SHP77 (cell line): ENCODE measurements at places on chromosomes 7 and 10.

GRCh38 chr10:73871295-73872189 lies 2.8 kb downstream of the CAMK2G start:
- DNase-seq: no peak

GRCh38 chr7:152615031-152615741 lies 60.8 kb downstream of the XRCC2 start:
- DNase-seq: peak; percentile 36

GRCh38 chr10:24255115-24255880 lies 46.4 kb downstream of the KIAA1217 start:
- no peak for DNase-seq

DNA sequence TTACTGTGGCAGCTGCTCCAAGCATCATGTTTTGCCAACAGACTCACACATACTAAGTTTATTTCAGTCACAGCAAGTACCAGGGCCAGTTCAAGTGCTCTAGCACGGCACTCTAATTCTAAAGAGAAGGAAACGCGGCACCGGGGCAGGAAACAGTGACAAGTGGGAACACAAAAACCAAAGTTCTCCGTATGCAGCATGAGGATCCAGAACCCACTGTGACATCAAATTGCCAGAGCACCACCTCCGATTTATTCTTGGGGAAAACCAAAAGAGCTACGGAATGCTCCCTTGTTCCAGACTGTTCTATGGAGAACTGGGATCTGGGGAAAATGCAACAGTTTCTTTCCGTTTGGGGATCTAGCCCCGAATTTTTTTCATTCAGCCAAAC lies 448 bp upstream of the PTER start:
- no peak for DNase-seq

DNA sequence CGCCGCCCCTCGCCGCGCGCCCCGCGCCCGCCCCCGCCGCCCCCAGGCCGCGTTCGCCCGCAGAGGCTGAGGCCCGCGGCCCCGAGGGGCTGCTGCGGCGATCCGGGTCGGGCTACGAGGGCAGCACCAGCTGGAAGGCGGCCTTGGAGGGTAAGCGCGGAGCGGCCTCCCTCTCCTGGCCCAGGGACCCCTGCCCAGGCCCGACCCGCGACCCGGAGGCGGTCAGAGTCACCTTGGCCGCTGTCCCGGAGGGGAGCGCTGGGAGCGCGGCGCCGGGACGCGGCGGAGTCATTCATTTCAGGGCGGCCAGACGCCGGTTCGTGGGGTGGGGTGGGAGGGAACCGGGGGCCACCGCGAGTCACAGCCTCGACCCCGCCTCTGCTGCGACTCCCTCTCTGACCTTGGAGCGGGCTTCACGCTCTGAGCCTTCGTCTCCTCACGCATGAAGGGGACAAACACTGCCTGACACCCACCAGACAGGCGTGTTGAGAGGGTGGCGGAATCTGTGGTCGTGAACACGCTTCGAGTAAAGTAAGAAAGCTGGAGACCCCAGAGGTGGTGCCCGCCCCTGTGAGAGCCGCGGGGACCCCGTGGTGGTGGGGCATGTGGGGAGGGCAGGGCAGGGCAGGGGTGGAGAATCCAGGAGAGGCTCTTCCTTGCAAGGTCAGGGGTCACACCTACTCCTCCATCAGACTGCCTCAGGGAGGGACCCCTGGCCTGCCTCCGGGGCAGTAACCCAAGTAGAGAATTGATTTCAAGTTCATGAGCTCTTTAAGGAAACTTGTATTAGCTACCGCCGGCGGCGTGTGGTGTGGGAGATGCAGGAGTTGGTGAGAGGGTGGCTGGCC lies 707 bp downstream of the CLEC2L start:
- DNase-seq: no peak

- no peak for DNase-seq
Observed at GRCh38 chr7:130896051-130896881, 162.3 kb upstream of the KLF14 start.

- DNase-seq: no peak
Observed at GRCh38 chr7:4809091-4809591, 33.7 kb downstream of the AP5Z1 start.

- DNase-seq: no peak
Observed at GRCh38 chr10:103419101-103419500, 22.7 kb downstream of the PDCD11 start.

GRCh38 chr7:138833596-138833995 lies 35.6 kb upstream of the ATP6V0A4 start:
- DNase-seq: no peak

GRCh38 chr10:63219749-63220148 lies 86.6 kb downstream of the NRBF2 start:
- no peak for DNase-seq

DNA sequence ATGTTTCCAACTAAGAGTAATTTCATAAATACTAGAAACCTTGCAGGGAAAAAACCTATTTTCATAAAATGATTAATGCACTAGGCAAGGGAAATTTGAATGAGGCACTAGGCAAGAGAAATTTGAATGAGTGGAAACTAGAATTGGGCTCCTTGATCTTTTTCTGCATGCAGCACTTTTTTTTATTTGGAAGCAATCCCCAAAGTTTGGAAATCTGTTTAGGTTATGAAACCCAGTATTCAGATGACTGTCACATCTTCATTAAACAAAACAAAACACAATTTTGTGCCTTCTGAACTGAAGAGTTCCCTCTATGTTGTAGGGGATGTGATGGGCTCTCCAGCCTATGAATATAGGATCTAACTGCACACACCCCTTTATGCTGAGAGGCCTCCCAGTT lies 201.9 kb downstream of the BAMBI start:
- DNase-seq: no peak

- DNase-seq: no peak
Observed at GRCh38 chr7:71239586-71240268, 107.8 kb downstream of the GALNT17 start.

GRCh38 chr10:93894516-93895378 lies 969 bp downstream of the SLC35G1 start:
- DNase-seq: no peak

GRCh38 chr7:73585196-73585595 lies 6.8 kb upstream of the TBL2 start:
- no peak for DNase-seq

GRCh38 chr10:79416578-79417255 lies 28.7 kb downstream of the ZCCHC24 start:
- DNase-seq: no peak

DNA sequence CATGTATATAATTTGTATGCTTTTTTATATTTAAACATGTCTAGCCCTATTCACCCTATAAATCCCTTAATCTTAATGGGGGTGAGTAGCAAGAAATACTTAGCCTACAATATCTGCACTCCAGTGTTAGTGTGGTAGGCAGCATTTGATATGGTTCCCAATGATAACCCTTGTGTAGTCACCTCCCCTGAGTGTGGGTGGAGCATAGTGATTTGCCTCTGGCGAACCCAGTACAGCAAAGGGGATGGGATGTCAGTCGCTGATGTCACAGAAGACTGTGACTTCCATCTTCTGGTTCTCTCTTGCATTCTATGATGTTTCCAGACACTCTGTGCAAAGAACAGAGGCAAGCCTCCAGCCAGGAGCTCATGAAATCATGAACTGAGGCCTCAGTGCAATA lies 211.2 kb downstream of the CRPPA start:
- DNase-seq: no peak

DNA sequence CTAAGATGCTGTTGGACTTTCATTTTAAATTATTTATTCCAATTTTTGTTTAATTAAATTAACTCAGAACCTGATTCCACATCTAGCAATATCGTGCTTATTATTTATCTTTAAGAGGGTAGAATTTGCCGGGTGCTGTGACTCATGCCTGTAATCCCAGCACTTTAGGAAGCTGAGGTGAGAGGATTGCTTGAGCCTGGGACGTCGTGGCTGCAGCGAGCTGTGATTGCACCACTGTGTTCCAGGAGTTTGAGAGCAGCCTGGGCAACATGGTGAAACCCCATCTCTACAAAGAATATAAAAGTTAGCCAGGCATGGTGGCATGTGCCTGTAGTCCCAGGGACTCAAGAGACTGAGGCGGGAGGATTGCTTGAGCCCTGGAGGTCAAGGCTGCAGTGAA lies 47.8 kb downstream of the ZFAND4 start:
- no peak for DNase-seq

DNA sequence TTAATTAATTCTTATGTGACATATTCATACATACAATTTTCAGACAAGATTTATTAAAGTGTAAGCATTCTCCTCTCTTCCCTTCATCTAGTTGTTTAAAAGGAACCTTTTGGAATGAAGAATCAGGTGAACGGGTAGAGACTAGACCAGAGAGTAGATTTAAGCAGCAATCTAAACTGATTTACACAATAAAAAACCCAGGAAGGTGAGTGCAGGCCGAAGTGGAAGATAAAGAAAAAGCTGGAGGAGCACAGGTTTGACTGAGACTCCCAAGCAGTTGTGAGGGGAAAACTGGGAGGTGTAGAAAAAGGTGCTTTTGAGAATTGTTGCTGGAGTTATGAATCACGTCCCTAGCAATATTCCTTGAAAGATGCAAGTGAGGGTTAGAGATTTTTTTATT lies 601.1 kb downstream of the SORCS1 start:
- no peak for DNase-seq

GRCh38 chr7:128937647-128938543 lies at the start of gene IRF5:
IRF5 (plus strand) TSS chr7:128937927; CDS start chr7:128942082, 4,155 bp downstream.
- DNase-seq: peak; percentile 22

GRCh38 chr7:38775506-38776175 lies 133.3 kb downstream of the VPS41 start:
- DNase-seq: peak; percentile 11

DNA sequence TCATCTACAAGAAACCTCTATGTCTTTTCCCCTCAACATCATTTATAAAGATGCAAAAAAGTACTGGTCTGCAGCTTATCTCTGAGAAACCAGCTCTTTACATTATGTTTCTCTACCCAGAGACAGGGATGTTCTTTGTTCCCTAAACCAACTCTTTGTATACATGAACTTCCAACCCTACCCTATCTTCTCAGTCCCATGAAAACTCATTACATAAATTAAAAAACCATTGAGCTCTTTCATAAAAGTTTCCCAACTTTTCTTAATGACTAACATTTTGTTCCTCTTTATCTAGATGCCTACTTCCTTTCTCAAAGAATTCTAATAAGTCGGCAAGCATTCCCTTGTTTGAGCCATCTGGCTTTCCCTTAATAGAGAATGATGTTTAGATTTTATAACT lies 192.8 kb upstream of the AGK start:
- no peak for DNase-seq

DNA sequence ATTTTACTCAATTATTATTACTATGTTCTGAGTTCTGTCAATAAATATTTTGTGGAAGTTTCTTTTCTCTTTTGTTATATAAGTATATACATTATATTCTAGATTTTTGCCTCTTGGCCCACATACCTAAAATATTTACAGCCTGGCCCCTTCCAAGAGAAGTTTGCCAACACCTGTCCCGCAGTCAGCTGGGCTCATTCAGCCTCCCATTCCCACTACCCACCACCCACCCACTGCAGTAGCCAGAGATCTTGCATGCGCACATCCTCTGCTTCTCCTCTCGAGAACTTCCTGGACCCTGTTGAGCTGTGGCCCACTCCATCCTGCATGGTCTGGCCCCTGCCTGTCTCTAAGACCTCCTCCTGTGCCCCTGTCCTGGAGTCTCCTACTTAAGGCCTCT lies 33.6 kb downstream of the WIPF3 start:
- no peak for DNase-seq

GRCh38 chr7:127755965-127756364 lies 104.0 kb downstream of the SND1 start:
- no peak for DNase-seq

DNA sequence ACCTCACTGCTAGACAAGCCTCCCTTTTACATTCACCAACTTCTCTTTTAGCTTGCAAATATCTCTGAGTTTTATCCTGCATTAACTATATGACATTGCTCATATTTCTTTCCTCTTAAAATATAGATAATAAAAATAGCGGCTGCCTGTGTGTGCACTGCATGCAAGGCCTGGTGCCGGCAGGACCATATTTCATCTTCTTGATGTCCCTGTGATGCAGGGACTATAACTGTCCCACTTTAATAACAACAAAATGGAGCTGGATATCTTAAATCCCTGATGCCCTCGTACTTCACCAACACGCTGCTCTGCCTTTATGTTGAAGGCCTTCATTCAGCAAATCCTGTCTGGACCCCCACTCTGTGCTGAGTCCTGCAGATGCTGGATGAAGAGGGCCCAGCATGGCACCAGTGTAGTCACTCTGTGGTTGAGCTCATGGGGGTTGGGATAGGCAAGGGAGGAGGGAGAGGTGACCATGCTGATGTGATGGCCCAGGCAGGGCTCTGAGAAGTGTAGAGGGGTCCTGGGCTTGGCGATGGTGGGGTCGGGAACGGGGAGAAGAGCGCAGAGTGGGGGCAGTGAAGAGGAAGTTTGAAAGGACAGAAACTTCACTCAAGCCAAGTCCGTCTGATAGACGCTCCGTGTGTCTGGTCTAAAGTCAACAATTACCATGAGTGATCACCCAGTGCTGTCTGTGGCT lies 40.4 kb downstream of the C10orf90 start:
- DNase-seq: no peak

DNA sequence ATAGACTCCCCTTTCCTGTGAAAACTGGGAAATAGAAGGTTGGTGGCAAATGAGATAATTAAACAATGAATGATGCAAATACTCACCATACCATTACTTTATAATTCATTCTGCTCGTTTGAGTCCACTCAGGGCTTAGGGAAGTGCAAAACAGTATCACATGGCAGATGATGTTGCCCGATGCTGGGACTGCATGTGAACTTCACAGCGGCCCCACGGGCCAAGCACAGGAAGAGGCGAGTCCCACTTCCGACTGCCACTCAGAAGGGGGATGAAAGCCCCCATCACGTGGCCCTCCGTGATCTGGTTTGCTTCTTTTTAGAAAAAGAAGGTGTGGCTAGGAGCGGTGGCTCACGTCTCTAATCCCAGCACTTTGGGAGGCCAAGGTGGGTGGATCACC lies 71.5 kb downstream of the PRPF18 start:
- no peak for DNase-seq

DNA sequence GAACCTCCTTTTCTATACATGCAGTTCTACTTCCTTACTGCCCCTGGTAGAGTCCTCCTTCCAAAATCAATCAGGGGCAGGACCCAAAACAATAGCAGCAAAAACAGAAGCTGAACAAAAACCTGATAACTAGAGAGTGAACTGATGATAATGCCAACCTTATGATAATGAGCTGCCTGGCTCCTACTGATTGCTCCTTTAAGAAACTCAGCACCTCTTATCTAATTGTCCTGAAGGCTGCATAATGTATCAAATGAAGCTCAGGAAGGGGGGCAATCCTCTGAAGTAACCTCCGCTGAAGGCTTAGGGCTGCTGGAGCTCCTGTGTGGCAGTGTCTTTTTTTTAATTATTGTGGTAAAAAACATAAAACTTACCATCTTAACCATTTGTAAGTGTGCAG lies 257.0 kb downstream of the PHTF2 start:
- no peak for DNase-seq
